Trophoblast cell (in vitro differentiated cells and primary cell): ENCODE measurements at places on chromosomes 3 and 15.

- no peaks in the 10 kb centered on the region for H3K27me3 ChIP-seq
- H3K36me3 ChIP-seq: no peaks in the 10 kb centered on the region
- H3K4me3 ChIP-seq: no peak overlapping the region
- no peaks in the 10 kb centered on the region for H3K4me1 ChIP-seq
Observed at GRCh38 chr15:82020625-82021394, 25.0 kb downstream of the MEX3B start.

DNA sequence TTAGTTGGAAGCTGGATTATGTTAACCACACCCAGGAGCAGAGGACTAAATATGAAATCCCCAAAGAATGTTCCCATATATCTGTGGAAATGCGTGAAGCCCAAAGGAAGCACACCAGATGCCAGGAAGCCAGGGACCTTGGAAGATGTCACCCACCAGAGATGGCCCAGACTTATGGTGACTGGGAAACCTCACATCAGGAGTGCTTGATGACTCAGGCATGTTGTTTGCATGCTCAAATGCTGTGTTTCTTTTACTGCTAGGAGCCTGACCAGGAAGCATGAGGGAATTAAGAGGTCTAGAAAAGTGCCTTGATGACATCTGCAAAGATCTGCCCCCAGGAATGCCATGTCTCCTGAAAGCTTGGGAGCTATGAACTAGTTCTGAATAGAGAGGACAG lies 109.0 kb upstream of the SLC2A2 start:
- H3K4me3 ChIP-seq: no peak overlapping the region
- no peaks in the 10 kb centered on the region for H3K36me3 ChIP-seq
- no peak for DNase-seq
- no peak overlapping the region for H3K27ac ChIP-seq

DNA sequence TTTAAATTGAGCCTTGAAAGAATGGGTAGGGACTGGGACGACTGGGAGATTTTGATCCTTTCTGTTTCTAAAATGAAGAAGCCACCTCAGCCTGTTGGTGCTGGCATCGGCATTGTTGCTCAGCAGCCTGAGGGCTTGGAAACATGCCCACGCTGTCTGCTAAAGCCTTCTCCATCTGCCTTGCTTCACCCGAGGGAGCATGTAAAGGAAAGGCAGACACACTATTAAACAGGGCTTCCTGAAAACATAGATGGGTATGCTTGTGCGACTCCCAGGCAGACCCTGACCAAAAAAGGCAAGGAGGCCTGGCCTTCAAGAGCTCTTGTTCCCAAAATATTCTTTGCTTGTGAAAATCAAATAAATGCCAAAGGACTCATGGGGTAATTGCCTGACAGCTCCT lies 84.2 kb upstream of the SLC4A7 start:
- no peak overlapping the region for H3K4me3 ChIP-seq
- no peak overlapping the region for H3K27ac ChIP-seq
- H3K27me3 ChIP-seq: no peaks in the 10 kb centered on the region
- H3K36me3 ChIP-seq: no peaks in the 10 kb centered on the region

DNA sequence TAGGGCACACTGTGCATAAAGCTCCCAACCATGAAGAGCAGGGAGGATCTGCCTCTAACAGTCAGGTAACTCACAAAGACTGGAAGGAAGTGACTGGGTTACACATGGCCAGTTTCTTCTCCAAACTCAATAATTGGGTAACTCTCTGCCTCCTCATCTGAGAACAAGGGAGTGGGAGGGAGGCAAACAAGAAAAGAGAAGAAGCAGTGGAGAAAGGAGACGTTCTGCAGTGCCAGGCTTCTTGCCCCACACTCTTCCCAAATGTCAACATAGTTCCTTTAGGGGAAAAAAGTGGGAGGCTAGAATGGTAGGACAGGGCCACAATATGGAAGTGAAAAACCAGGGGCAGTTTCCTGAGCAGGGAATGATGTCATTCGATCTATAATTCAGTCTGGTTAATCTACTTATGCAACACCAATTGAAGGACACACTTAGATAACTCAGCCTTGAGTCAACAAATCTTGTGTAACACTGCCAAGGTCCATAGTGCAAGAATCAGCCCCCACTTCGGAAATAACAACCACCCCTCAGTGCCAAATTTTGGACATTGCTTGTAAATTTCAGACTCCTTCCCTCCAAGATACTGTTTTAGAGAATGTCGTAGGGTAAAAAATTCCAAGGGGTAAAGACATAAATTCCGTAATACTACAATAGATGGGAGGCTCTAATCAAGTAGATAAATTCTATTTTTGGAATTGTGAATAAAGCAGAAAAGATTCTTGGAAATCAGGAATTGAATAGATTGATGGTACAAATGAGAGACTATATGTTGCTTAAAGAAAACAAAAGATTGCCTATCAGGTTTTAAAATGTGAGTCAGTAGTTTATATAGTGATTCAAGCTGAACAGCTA lies 143.0 kb downstream of the LPP start:
- DNase-seq: peak; percentile 16
- no peaks in the 10 kb centered on the region for H3K36me3 ChIP-seq
- no peaks in the 10 kb centered on the region for H3K27me3 ChIP-seq

DNA sequence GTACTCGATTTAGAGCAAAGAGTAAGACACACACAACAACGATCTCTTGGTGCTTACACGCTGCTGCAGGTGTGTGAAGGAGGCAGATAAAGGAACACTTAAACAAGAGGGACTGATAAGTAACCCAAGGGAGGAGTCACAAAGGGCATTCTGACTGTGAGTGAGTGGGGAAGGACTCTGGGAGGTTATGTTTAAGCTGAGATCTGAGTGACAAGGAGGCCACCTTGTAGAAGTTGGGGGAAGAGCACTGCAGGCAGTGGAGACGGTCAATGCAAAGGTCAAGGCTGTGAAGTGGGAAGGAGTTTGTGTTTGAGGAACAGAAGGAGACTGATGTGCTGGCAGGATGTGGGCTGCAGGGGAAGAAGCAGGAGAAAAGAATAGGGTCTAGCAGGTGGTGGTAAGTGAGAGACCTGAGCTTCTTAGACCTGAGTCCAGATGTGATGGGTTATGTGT lies 63.1 kb downstream of the LPP start:
- no peak overlapping the region for H3K4me3 ChIP-seq
- H3K4me1 ChIP-seq: peaks cover 12% of the 10 kb centered on the region
- no peak overlapping the region for H3K27ac ChIP-seq
- no peaks in the 10 kb centered on the region for H3K36me3 ChIP-seq

- H3K27me3 ChIP-seq: no peaks in the 10 kb centered on the region
- H3K27ac ChIP-seq: no peak overlapping the region
- no peak for DNase-seq
- H3K4me3 ChIP-seq: no peak overlapping the region
- no peaks in the 10 kb centered on the region for H3K4me1 ChIP-seq
- no peaks in the 10 kb centered on the region for H3K36me3 ChIP-seq
Observed at GRCh38 chr3:177887475-177887874, 648.8 kb upstream of the KCNMB2 start.

DNA sequence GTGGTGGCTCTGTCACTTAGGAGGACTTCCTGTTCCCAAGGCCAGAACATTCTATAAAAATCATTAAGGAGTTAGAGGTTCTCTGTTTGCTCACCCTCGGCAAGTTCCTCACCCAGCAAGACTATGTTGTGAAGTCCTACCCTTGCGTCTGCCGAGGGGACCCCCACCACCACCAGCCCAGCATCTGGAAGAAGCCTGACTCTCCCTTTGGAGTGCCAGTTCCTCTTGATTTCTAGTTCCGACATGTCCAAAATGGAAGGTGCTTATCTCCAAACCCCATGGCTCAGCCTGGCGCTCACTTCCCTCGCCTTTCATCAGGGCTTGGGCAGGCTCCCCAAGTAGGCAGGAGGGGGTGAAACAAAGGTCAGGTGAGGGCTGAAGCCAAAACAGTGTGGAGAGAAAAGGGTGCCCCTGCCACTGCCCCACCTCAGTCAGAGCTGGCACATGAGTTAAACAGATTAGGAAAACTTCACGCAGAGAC lies 41.0 kb downstream of the BHLHE40 start:
- H3K4me1 ChIP-seq: peaks cover 19% of the 10 kb centered on the region
- no peaks in the 10 kb centered on the region for H3K36me3 ChIP-seq
- no peak overlapping the region for H3K4me3 ChIP-seq
- no peak for DNase-seq
- no peak overlapping the region for H3K27ac ChIP-seq

DNA sequence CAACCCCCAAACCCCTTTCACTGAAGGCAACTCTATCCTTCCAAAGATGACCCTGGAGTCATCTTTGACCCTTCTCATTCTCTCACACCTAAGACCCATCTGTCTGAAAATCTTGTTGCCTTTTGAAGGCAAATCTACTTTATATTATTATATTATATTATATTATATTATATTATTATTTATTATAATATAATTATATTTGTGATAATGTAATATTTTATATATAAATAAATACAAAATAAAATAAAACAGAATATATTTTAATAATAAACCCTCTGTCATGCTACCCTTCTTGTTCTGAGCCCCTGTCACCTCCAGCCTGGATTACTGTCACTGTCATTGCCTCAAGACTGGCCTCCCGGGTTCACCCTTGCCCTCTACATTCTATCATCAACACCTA lies 5.0 kb upstream of the PROK2 start:
- no peak overlapping the region for H3K4me3 ChIP-seq
- DNase-seq: no peak
- H3K4me1 ChIP-seq: peaks cover 4% of the 10 kb centered on the region
- no peaks in the 10 kb centered on the region for H3K36me3 ChIP-seq
- H3K27ac ChIP-seq: no peak overlapping the region
- peaks cover 14% of the 10 kb centered on the region for H3K27me3 ChIP-seq

DNA sequence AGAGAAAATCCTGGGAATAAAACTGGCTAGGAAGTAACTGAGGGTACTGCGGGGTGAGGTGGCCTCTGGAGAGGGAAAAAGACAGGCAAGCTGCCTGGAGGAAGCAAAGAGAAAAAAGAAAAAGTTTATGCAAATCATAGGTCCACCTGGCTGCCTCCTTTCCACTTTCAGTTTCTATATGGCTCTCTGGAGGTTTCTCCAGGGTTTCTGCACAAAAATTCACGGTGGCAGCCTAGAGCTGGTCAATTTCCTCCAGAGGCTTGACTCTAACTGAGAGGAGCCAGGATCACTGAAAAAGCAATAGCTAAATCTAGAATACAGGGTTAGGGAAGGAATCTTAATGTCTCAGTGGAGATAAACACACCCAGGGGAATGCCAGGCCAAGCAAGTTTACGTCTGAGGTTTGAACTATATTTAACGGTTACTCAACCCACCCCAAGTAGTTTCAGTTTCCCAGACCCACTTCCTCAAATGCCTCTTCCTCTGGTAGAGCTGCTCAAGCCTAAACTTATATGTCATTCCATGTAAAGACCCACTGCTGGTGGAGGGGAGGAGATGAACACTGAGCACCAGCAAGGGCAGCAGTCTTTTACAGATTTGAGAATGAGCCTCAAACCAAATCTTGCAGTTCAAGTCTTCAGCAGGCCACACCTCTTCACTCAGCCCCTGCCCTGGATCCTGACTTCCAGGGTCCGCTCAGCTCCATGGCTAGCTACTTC lies 5.7 kb downstream of the LYSMD2 start:
- H3K36me3 ChIP-seq: no peaks in the 10 kb centered on the region
- DNase-seq: peak; percentile 21
- no peak overlapping the region for H3K4me3 ChIP-seq

GRCh38 chr3:69540706-69541581 lies 155.1 kb upstream of the FRMD4B start:
- peaks cover 28% of the 10 kb centered on the region for H3K27me3 ChIP-seq
- H3K4me3 ChIP-seq: no peak overlapping the region
- DNase-seq: peak; percentile 14
- H3K4me1 ChIP-seq: peaks cover 13% of the 10 kb centered on the region
- H3K27ac ChIP-seq: no peak overlapping the region
- H3K36me3 ChIP-seq: no peaks in the 10 kb centered on the region

- DNase-seq: no peak
- no peak overlapping the region for H3K27ac ChIP-seq
- peaks cover 22% of the 10 kb centered on the region for H3K4me1 ChIP-seq
- H3K36me3 ChIP-seq: no peaks in the 10 kb centered on the region
- H3K4me3 ChIP-seq: no peak overlapping the region
Observed at GRCh38 chr15:69116391-69116790, 44.0 kb upstream of the GLCE start.

- H3K4me1 ChIP-seq: peaks cover 5% of the 10 kb centered on the region
- peaks cover 7% of the 10 kb centered on the region for H3K36me3 ChIP-seq
- peaks cover 14% of the 10 kb centered on the region for H3K27me3 ChIP-seq
- no peak overlapping the region for H3K27ac ChIP-seq
- no peak overlapping the region for H3K4me3 ChIP-seq
Observed at GRCh38 chr15:75349851-75350588, 3.2 kb downstream of the NEIL1 start.

- no peaks in the 10 kb centered on the region for H3K27me3 ChIP-seq
- DNase-seq: no peak
- H3K4me1 ChIP-seq: no peaks in the 10 kb centered on the region
- no peak overlapping the region for H3K4me3 ChIP-seq
Observed at GRCh38 chr3:17038900-17039553, 154.3 kb downstream of the PLCL2 start.

DNA sequence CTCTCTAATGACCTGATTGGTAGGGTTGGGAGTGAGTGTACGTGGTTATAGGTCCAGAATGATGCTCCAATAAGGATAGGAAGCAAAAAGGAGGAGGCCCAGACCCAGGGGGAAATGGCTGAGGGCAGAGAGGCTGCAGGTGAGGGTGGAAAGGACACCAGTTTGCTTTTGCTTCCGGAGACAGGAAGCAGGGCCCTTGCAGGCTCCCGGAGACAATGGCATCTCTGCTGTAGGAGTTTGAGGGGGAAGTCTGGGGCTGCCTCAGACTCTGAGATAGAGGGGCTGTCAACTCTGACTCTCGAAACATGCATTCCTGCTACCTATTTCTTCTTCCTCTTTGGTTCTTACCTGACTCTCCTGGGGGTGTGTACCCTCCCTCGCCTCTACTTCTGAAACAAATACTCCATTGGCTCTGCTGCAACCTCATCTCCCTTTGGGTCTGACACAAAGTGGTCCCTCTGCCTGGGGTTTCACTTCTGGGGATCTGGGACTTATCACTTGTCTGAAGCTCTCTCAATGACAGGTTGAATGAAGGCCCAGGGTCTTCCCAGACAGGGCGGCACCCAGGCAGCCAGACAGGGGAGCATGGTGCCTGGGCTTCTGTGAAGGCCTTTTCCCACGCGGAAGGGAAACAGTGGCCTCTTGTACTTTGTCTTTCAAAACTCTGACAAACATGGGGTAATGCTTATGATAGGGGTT lies 61.5 kb downstream of the CHRD start:
- H3K36me3 ChIP-seq: no peaks in the 10 kb centered on the region
- DNase-seq: no peak
- no peak overlapping the region for H3K4me3 ChIP-seq
- peaks cover 33% of the 10 kb centered on the region for H3K4me1 ChIP-seq
- peak overlapping the region; percentile 92 for H3K27ac ChIP-seq
- no peaks in the 10 kb centered on the region for H3K27me3 ChIP-seq

DNA sequence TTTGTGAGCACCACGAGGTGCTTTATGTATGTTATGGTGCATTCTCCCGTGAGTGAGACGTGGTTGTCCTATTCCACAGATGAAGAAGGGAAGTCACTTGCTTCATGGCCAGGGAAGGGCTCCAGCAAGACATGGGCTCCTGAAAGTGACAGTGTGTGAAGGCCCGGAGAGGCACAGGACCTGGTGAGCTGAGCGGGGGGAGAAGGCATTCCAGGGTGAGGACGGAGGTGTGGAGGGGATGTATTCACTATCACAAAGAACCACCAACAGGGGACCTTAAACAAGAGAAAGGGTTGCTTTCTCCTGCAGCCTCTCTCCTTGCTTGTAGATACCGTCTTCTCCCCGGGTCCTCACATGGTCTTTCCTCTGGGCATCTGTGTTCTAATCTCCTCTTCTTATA lies 139.1 kb downstream of the FBLN2 start:
- no peaks in the 10 kb centered on the region for H3K36me3 ChIP-seq
- no peak overlapping the region for H3K27ac ChIP-seq
- no peaks in the 10 kb centered on the region for H3K27me3 ChIP-seq
- no peak for DNase-seq
- no peak overlapping the region for H3K4me3 ChIP-seq
- H3K4me1 ChIP-seq: no peaks in the 10 kb centered on the region
